Activated T-cell treated with anti-CD3 and anti-CD28 coated beads, Interleukin-2, amount 50 U/mL, for 72 hours (primary cell): ENCODE measurements at places on chromosomes 7 and 10. TPM values are rescaled to one million over a fixed set of nuclear protein-coding genes. Genes with fewer than 3 reads are reported as not detected.

Gene SP8
- total RNA-seq, result not detected

Gene OR6V1
- total RNA-seq, result not detected

Gene GALNT17
- not detected for total RNA-seq

Gene IGF2BP3
- 2.6 TPM for total RNA-seq

Gene PRPF18
- 24.7 TPM for total RNA-seq

Gene MXI1
- 36.8 TPM for total RNA-seq

GRCh38 chr7:94127026-94127425 is 122.9 kb upstream of the BET1 start:
- no peak for DNase-seq

DNA sequence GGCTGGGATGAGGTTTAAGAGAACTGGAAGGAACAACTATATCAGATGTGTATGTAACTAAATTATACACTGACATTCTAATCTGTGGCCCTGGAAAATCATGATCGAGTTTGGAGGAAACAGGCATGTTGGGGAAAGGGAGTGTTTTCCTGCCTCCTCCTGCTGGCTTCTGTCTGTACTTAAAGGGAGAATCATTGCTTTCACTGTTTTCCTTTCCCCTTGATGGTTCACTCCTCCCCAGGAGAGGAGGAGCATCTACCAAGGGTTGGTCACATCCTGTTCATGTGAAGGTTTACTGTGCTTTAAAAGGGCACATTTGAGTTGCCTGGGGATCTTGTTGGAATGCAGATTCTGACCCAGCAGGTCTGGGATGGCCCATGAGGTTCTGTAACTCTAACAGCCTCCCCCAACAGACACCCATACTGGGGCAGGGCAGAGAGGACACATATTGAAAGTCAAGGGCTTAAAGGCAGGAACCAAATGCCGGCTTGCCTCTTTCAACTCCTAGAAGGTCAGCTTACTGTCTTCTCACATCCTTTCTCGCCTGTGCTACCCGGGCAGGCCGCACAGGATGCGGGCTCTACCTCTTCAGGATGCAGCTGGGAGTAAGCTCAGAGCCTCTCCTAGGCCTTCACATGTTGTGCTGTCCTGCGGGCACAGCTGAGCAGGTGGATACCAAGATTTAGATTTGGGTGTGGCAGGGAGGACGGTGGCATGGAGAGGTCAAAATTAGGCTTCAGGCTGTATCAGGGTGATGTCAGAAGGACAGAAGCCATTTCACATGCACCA is 694.8 kb downstream of the KCNMA1 start:
- no peak for DNase-seq

DNA sequence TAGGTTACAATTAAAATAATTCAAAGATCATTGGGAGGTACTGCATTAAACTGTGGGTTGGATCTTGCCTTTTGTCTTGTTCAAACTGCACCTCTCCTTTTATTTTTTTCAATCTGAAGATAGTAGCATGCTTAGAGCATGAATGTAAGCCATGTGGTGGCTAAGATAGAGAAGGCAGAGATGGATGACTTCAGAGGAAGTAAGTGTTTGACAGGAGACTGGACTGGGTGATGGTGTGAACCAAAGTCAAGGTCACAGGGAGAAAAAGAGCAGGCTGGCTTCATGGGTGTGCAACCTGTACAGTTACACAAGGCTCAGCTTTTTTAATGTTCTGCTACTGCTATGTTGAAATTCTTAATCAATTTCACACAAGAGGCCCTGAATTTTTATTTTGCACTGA is 85.6 kb downstream of the ZEB1 start:
- DNase-seq, result no peak

GRCh38 chr7:144144426-144144825 is 21.4 kb downstream of the OR2A14 start:
- no peak for DNase-seq

- DNase-seq, result no peak
These were observed 213.5 kb upstream of the TMEM229A start for GRCh38 chr7:124246262-124246863.

GRCh38 chr10:110474826-110475225 is 22.9 kb upstream of the DUSP5 start:
- DNase-seq, result no peak

DNA sequence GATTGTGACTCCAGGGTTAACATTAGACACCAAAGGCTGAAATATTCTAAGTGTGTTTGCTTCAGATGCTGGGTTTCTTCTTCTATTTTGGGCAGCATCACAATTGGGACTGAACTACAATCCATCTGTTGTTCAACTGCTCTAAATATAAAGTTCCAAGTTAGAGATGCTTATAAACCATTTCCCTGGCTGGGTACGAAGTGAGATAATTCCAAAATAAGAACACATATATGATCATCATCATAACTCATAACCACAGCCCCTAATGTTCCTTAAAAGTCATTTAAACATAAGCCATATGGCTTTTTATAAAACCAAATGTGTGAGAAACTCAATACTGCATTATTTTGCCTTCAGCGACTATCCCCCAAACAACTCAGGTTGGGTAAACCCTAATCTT is 28.8 kb downstream of the DNA2 start:
- DNase-seq, result no peak

GRCh38 chr10:124088915-124089314 is 4.5 kb downstream of the CHST15 start:
- DNase-seq, result no peak

GRCh38 chr10:6956562-6956961 is 376.5 kb upstream of the PRKCQ start:
- no peak for DNase-seq

DNA sequence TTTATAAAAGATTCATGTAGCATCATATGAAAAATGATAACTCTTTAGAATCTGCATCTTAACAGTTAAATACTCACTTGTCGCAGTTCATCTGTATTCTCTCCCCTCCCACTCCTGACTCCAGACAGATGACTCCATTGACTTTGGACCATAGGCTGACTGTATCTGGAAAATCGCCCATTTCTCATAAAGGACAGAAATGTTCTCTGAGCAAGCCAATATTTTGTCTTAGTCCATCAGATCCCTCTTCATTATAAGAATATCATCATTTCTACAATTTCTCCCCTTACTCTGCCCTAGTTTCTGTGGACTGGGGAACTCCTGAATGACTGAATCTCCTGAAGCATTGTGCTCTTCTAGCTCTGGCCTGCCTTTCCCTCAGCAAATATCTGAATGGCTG is 125.4 kb downstream of the SEMA3D start:
- DNase-seq, result no peak

DNA sequence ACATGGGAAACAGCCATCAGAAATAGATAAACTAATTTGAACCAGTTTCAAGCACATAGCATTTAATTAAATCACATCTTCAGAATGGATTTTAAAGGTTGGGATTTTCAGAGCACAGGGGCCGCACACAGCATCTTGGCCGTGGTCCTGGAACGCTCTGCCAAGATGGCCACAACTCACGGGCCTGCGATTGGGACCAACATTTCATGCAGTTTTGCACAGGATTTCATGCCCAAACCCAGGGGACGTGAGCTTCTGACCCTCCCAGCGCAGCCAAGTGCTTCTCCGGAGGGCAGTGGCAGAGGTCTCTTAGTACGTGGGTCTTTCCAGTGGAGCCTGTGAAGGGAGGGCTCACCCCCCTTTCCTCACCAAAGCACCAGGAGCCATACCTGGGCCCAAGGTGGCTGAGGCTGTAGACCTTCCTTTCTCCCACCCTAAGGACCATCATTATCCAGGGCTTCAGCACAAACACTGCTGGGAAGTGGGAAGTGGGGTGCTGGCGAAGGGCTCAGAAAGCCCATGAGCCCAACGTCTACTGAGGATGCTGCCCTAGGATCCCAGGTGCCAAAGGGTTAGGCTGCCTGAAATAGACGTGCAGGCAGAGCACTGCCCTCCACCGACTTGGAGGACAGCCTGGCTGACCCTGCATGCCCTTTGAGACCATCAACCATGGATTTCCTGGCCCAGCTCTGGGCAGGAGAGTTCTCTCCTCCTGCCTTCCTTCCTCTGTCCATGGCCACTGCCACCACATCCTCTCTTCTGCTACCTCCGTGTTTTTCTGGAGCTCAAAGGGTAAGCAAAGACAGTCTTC is 611.2 kb upstream of the MGMT start:
- DNase-seq, result no peak

GRCh38 chr7:17549406-17549805 is 251.0 kb downstream of the AHR start:
- DNase-seq, result no peak

- no peak for DNase-seq
These were observed 60.7 kb upstream of the CCDC6 start for GRCh38 chr10:59967079-59967478.

GRCh38 chr10:93436591-93437085 is 45.5 kb downstream of the MYOF start:
- no peak for DNase-seq

DNA sequence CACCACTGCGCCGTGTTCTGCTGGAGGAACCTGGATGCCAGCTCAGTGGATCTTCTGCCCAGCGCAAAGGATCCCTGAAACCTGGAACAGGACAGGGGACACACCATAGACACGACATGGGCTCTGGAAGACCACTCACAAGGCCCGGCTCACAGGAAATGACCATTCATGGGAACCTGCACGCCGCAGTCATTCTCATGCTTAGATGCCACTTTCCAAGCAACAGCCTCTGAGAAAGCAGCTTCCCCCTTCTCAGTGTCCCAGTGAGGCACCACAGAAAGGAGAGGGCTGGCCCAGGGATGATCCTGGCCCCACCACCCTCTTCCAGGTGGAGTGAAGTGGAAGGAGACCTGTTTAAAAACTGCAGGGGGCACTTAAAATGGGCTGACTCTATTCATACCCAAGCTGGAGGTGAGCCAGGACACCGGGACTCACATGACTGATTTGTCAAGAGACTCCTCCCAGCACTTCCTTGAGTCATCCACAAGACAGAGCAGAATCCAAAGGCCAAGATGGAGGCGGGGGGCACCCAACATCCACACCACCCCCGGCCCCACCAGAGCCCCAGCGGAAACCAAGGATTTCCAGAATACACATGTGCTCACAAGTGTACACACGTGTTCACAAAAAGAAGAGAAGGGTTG is 11.2 kb downstream of the CTBP2 start:
- no peak for DNase-seq

- no peak for DNase-seq
These were observed 89.7 kb downstream of the AASS start for GRCh38 chr7:122054393-122054792.

- DNase-seq, result no peak
These were observed 65.1 kb downstream of the SHH start for GRCh38 chr7:155747209-155747608.

DNA sequence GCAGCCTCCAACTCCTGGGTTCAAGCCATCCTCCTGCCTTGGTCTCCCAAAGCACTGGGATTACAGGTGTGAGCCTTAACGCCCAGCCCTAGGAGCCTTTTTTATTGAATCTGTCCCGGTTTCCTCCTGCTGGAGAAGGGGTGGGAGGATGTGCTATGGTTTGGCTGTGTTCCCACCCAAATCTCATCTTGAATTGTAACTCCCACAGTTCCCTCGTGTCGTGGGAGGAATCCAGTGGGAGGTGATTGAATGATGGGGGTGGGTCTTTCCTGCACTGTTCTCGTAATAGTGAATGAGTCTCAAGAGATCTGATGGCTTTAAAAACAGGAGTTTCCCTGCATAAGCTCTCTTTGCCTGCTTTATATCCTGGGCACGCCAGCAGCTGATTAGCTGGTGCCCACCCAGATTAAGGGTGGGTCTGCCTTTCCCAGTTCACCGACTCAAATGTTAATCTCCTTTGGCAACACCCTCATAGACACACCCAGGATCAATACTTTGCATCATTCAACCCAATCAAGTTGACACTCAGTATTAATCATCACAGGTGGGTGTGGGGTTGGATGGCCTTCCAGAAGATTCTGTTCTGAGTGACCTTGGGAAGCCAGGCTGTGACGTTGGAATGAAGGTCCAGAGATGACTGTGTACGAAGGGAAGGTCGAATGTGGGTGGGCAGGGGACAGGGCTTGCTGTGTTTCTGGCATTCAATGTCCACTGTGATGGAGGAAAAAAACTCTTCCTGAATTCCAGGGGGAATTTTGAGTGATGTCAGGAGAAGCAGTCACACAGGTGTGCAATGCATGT is 33.8 kb upstream of the CUX1 start:
- DNase-seq, result no peak

DNA sequence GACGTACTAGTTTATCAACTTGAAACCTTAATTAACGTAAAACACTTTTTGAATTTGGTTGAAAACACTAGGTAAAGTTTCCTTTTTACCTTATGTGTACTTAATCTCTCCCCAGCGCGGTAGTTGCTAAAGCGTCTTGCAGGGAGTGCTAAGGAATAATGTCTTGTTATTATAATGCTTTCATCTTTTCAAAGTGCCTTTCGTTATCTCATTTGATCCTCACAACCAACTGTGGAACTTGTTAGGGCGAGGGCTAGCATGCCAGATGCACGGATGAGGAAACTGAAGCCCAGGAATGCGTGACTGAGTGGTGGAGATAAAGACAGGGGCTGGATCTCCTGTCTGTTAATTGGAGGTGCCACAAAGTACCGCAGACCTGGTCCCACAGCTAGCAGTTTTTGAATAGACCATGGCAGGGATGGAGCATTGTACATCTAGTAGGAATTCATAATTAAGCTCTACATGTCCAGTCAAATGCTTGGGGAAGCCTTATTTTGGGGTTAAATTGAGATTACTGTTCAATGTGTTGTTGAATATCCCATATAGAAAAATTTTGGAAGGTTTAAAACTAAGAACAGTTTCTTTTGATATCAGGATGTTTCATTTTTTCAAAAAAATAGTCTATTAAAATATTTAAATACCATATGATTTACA is 234.3 kb downstream of the SH2D4B start:
- no peak for DNase-seq

DNA sequence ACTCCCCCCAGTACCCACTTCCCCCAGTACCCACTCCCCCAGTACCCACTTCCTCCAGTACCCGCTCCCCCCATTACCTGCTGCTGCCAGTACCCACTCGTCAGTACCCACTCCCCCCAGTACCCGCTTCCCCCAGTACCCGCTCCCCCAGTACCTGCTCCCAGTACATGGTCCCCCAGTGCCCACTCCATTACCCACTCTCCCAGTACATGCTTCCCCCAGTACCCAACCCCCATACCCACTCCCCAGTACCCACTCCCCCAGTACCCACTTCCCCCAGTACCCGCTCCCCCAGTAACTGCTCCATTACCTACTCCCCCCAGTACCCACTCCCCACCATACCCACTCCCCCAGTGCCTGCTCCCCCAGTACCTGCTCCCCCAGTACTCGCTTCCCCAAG is 550.6 kb downstream of the DNAJB6 start:
- DNase-seq, result no peak

DNA sequence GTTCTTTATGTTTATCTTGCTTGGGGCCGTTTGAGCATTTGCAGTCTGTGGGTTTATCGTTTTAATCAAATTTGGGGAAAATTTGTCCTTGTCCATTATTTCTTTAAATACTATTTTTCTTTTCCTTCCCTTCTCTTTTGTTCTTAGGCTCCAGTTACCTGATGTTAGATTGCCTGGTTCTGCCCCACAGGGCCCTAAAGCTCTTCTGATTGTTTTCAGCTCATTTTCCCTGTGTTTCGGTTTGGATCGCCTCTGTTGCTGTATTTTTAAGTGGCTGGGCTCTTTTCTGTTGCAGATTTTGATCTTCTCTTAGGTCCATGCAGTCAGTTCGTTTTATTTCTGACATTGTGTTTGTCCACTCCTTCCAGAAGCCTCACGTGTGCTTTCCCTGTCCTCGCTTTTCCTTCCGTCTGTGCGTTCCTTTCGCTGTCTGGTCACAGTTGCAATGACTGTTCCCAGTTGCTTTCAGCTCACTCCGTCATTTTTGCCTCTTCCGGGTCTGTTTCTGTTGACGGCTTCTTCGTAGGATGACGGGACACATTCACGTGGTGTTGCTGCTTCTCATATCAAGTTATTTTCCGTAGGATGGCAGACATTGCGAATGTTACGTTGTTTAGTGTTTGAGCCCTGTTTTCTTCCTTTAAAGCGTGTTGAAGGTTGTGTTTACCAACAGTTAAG is 111.4 kb downstream of the INPP5A start:
- no peak for DNase-seq

GRCh38 chr10:93150289-93150688 is 76.6 kb downstream of the CYP26A1 start:
- peak; percentile 2 for DNase-seq
